ENCODE measurements at places on chromosomes 1 and 21.
A peak's percentile ranks its signal among the peaks of the same experiment; 100 is the strongest.

GRCh38 chr1:86645851-86646250, 58.5 kb upstream of the SH3GLB1 start:
- no peak for DNase-seq

DNA sequence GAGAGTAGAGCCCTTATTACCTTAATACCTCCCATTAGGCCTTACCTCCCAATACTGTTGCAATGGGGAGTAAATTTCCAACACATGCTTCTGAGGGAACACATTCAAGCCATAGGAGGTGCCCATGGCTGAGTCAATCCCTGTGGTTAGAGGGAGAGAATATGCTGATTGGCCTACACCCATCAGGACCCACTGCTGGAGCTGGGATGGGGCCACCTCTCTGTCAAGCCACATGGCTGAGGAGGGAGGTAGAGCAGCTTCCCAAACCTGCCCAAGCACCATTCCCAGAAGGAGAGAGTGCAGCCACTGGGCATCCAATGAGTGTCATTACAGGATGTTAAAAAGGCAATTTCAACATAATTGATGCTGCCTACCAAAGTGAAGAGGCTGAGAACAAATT, 228.1 kb downstream of the C1orf94 start:
- DNase-seq: no peak

DNA sequence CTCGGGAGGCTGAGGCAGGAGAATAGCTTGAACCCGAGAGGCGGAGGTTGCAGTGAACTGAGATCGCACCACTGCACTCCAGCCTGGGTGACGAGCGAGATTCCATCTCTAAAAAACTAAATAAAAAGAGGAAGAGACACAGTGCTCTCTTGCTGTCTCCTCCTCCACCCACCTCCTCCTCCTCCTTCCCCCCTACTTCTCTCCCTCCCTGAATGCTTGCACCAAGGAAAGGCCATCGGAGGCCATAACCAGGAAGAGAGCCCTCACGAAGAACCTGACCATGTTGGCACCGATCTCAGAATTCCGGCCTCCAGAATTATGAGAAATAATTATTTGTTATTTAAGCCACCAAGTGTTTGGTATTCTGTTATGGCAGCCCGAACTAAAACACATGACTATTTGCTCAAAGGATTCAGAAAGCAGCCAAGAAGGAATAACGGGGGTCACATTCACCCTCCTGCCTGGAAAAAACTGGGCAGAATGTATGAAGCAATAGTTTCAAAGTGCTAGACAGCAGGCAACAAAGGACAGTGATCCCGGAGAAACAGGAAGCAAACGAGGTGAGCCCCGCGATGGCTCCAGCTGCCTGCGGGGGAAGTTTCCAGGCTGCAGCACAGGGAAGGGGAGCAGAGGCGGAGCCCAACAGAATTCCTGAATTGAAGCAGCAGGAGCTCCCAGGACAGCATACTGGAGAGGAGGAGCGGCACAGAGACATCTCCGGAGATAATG, 35.8 kb downstream of the LDLRAD1 start:
- peak; percentile 8 for DNase-seq

DNA sequence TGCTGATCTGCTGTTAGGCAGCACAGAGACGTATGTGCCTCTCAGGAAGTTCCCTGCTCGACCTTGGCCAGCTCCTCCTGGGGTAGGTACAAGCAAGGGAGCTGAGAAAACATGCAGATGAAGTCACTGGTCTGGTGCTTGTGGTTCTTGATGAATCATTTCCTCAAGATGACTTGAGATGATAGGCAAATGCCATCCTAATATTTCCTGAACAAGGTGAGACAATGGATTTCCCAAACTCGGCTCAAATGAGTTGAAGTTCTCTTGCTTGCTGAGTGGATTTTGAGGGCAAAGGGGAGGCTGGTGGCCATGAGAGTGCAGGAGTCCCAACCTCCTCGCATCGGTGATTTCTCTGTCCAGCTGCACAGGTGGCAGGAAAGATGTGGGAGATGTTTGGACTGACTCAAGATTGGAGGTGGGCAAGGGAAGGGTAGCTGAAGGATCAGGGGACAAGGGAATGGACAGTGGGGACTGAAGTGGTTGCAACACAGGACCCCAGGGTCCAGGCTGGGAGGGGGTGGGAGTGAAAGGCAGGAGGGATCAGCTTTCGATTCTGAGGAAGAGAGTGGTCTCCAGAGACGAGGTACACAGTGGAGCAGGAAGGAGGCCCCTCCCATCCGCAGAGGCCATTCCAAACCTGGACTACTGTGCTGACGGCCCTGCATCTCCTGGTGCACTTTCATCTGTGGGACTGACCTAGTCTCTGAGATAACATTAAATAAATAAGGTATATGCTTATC, 63.9 kb downstream of the CAPN2 start:
- DNase-seq: peak; percentile 97

DNA sequence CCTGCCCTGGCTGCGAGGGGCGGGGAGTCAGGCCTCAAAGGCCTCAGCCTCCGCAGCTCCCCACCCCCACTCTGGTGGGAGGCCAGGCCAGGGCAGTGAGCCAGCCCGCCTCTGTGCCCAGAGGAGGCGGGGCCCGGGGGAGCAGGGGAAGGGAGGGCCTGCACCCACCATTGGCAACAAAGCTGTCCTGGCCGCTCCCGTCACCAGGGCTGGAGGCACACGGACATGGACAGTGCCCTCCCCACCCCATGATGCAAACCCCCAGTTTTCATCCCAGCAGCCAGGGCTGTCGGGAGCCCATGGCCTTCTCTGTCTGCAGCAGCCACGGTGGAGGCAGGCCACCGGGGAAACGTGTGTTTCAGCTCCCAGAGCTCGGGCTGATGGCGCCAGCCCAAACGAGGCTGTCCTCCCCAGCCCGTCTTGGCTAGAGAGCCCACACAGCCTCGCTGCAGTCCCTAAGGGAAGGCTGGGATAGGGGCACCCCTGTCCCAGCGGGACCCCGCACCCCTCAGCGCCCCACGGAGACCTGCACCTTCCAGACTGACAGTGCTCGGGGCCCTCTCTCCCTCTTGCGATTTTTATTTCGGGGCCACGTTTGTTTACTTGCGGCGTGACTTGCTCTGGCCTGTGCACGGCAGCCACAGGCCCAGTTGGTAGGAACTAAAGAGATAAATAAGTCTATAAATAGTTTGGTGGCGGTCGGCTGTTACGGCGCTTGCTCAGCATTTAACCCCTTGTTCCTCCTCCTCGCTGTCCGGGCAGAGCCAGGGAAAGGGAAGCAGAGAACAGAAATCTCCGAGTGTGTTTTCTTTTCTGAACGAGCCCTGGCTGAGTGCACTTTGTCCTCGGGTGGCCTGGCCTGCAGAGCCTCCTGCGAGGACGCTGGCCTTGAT, 101.8 kb downstream of the PRDM16 start:
- no peak for DNase-seq

DNA sequence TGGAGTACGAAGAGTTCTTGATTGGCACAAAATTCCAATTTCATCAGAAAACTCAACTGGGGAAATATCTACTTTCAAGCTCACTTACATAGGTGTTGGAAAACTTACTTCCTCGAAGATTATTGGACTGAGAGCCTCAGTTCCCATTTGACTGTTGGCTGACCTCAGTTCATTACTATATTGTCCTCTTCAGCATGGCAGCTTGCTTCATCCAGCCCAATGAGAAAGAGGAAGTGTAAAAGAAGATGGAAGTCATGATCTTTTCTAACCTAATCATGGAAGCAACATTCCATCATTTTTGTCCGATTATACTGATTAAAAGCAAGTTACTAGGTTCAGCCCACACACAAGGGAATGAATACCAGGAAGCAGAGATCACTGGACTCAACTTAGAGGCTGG, 49.4 kb downstream of the HSD3B1 start:
- no peak for DNase-seq

GRCh38 chr1:236716160-236716559, 29.9 kb downstream of the ACTN2 start:
- DNase-seq: no peak

- DNase-seq: no peak
These were observed 105.7 kb upstream of the CASZ1 start for GRCh38 chr1:10901891-10902805.

DNA sequence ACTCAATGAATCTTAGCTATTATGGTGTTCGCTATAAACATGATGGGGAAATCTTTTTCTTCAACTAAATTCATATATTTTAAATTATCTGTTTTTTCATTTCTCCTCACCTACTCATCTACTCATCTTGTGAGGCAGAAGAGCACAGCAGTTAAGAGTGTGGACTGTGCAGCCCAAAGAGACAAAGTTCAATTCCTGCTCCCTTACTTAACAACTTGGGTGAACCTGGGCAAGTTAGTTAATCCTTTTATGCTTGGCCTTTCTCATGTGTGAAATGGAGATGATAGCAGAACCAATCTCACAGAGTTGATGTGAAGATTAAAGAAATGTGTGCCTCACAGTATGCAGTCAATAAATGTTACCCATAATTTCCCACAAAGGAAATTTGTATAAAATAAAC, 168.2 kb downstream of the GPATCH2 start:
- no peak for DNase-seq

GRCh38 chr1:111516005-111516535, 12.6 kb upstream of the ADORA3 start:
- no peak for DNase-seq

- no peak for DNase-seq
These were observed 4.1 kb upstream of the MIS18A start for GRCh38 chr21:32282992-32283391.

- no peak for DNase-seq
These were observed 47.6 kb downstream of the APP start for GRCh38 chr21:26123012-26123411.

DNA sequence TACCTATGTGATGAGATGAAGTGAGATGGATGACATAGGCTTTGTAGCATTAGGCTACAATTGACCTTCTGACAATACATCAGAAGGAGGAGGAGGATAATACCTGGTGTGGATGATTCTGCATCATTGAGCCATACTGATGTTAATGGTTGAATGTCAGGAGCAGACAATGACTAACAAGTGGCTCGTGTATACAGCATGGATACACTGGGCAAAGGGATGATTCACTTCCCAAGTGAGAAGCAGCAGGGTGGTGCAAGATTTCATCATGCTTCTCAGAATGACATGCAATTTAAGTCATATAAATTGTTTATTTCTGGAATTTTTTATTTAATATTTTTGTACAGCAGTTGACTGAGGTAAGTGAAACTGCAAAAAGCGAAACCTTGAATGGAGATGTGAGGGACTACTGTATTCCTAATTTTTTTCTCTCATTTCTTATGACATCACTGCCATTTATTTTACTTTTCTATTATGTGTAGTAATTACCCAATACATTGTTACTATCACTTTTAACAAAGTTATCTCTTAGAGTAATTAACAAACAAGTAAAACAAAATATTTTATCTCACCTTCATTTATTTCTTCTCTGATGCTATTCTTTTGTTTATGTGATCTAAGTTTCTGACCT, 34.4 kb upstream of the COP1 start:
- peak; percentile 85 for DNase-seq

DNA sequence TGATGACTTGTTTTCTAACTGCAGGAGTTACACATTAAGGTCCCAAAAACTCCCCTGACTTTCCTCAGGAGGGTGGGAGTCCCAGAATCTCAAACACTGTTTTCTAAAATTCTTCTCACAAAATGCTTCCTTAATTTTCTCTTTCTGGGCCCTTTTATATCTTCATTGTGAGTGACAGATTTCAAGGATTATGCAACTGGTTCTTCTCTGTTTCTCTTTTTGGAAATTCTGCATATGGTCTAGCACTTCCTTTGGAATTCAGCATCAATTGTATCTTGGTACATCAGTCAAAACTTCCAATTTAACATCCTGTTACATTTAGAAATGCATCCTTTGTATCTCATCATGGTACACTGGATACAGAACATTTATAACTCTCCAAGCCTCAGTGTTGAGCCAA, 59.7 kb downstream of the LMO4 start:
- DNase-seq: no peak

DNA sequence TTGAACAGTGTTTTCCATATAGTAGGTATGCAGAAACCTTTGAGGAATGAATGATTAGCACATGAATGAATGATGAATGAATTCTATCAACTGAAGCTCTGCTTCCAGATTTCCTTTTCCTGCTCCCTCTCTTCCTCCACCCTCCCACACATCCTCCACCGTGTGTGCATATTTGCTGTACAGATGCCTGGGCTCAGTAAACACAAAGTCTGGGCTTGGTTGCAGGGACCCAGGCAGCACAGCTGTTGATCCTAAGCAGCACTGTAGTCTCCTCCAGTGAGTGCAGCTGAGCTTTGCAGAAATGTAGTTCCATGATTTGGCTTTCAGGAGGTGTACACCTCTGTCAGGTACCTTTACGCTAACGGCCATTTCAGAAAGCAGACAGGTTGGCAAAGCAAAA, 611.7 kb downstream of the NUF2 start:
- DNase-seq: no peak

GRCh38 chr1:168676861-168677260, 52.1 kb downstream of the DPT start:
- no peak for DNase-seq

DNA sequence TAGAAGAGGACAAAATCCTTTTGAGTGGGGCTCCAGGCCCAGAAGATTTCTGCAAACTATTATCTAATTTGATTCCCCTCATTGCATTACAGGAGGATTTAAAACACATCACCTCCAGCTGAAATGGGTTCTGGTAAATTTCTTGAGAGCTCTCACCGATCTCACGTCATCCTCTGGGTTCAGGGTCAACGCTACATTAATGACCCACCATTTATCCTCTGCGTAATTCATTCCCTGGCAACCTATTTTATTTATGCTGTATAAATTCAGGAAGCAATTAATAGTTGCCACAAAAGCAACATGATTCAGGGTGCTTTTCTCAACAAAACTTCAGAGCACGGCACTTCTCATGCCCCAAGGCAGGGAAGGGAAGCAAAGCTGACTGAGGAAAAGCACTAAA, 38.9 kb downstream of the LMX1A start:
- no peak for DNase-seq

DNA sequence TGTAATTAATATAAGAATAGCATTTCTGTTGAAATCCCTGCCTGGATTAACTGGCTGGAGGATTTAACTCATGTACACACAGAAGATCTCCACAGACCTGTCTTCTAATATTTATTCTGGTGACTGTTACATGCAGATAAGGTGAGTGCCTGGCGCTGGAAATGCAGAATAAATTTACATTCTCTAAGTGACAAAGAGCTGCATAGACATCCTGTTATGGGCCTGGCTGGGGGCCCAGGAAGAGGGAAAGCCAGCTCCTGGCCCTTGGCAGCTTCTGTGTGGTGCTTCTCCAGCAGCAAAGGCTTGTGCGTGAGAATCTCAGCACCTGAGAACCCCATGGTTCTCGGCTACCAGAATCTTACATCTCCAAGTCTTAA, 446.6 kb downstream of the PTPRU start:
- peak; percentile 36 for DNase-seq

DNA sequence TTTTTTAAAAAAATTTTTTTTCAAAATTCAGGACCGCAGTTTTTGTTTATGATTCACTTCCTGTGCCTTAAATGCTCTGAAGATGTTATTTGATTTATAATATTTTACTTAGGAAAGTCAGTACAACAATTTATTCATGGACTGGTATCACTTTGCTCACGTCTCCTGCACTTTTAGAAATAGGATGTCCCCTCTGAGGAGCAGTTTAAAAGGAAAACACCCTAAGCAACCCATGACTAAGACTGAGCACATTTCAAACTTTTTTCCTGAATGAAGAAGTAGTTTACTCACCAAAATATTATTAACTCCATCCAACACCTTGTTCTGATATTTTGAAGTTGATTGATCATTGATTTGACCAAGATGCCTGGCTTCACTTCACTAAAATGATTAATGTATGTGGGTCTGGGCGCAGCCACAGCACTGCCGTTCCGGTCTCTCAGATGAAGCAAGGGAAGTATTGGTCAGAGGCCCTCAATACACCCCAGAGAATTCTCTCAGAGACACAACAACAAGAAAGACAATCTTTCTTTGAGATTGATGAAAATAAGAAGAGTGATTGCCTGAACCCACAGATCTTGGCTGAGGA, 223.9 kb downstream of the TGFB2 start:
- DNase-seq: peak; percentile 14

GRCh38 chr1:175127565-175127964, 59.9 kb downstream of the TNN start:
- DNase-seq: no peak

All from HT1080 (cell line).